ENCODE measurements at places on chromosomes 16 and 17.

- no peaks in the 10 kb centered on the region for H3K27me3 ChIP-seq
- no peak for DNase-seq
- no peaks in the 10 kb centered on the region for H3K4me1 ChIP-seq
- no peak overlapping the region for H3K27ac ChIP-seq
- H3K4me3 ChIP-seq, result no peak overlapping the region
Measured at GRCh38 chr17:2237950-2238349, 65.6 kb downstream of the SMG6 start.

GRCh38 chr16:20768121-20768520 lies 4.3 kb downstream of the ACSM3 start:
- H3K27ac ChIP-seq, result no peak overlapping the region
- H3K27me3 ChIP-seq, result no peaks in the 10 kb centered on the region
- H3K4me3 ChIP-seq, result no peak overlapping the region
- no peaks in the 10 kb centered on the region for H3K4me1 ChIP-seq
- DNase-seq, result no peak

DNA sequence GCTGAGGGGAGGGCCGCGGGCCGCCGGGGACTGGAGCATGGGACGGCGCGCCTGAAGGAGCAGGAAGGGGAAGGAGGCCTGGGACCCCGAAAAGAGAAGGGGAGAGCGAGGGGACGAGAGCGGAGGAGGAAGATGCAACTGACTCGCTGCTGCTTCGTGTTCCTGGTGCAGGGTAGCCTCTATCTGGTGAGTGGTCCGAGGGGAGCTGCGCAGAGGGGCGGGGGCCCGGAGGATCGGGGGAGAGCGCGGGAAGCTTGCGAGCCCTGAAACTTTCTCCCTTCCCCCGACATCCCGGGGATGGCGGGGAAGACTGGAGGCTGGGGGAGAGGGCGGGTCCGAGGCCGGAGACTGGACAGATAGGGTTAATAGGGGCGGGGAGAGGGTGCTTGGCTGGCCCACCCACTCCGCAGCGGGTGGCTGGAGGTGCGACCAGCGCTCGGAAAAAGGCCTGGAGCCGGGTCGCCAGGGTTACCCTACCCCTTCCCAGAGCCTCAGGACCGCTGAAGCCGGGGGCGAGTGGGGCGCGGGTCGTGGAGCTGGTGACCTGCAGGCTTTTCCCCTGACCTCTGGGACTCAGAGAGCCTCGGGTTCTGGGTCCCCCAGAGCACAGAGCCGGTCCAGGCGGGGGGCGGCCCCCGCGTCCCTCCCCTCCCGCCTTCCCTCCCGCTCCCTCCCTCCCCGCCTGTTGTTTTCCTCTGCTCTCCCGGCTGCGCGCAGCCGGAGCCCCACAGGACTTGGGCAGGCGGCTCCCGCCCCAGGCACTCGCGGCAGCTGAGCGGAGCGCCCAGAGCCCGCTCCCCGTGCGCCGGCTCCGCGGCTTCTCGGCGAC lies 631 bp downstream of the NXPH3 start:
- peaks cover 13% of the 10 kb centered on the region for H3K27me3 ChIP-seq
- no peak overlapping the region for H3K27ac ChIP-seq
- no peaks in the 10 kb centered on the region for H3K36me3 ChIP-seq
- DNase-seq, result no peak
- H3K4me1 ChIP-seq, result no peaks in the 10 kb centered on the region

GRCh38 chr16:23288209-23288608 lies 13.9 kb upstream of the SCNN1B start:
- no peak overlapping the region for H3K27ac ChIP-seq
- H3K27me3 ChIP-seq, result no peaks in the 10 kb centered on the region
- no peaks in the 10 kb centered on the region for H3K4me1 ChIP-seq
- H3K36me3 ChIP-seq, result no peaks in the 10 kb centered on the region
- no peak overlapping the region for H3K4me3 ChIP-seq

DNA sequence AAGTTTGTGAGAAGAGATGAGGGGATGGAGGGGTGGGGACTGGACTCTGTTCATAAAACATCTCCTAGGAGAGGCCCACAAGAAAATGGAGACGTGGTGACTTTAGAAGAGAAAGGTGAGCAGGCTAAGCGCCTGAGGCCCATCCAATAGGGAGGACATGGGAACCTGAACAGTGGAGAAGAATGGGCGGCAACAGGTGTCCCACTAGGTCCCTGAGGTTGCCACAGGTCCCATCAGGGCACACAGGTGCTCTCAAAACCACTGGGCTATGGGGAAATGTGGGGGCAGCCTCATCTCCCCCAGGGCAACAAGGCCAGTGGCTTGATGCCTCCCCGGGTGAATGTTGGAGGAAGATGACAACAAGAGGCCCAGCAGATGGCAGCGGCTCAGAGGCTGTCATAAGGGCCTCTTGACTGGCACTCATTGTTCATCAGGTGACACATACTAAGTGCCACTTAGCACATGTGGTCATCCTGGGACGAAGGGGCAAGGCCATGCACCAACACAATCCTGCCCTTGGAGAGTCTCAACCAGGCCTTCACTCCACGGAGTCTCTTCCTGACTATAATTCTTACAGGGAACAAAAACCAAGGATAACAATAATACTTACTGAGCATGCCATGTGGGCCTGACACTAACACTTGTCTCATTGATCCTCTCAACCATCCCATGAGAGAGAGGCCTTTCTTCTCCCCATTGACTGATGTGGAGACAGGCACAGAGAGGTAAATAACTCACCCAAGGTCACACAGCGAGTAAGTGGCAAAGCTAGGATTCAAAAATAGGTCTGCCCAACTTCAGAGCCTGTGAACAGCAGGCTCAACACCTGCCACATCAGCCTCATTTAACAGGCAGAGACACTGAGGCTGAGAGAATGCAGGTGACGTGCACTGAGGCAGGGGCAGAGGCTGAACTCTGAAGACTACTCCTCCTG lies 38.0 kb downstream of the CUEDC1 start:
- peak overlapping the region; percentile 68 for H3K27ac ChIP-seq
- no peak for DNase-seq
- H3K27me3 ChIP-seq, result no peaks in the 10 kb centered on the region
- peaks cover 16% of the 10 kb centered on the region for H3K4me1 ChIP-seq
- no peak overlapping the region for H3K4me3 ChIP-seq
- no peaks in the 10 kb centered on the region for H3K36me3 ChIP-seq

GRCh38 chr17:9237661-9238301 lies 216.5 kb downstream of the NTN1 start:
- no peak overlapping the region for H3K27ac ChIP-seq
- H3K27me3 ChIP-seq, result peaks cover 10% of the 10 kb centered on the region
- peaks cover 3% of the 10 kb centered on the region for H3K4me1 ChIP-seq
- H3K36me3 ChIP-seq, result no peaks in the 10 kb centered on the region
- no peak for DNase-seq

GRCh38 chr16:5761592-5761991 lies 664.0 kb upstream of the EEF2KMT start:
- no peak overlapping the region for H3K27ac ChIP-seq
- no peaks in the 10 kb centered on the region for H3K36me3 ChIP-seq
- H3K27me3 ChIP-seq, result no peaks in the 10 kb centered on the region
- H3K4me3 ChIP-seq, result no peak overlapping the region
- DNase-seq, result no peak

- DNase-seq, result peak; percentile 90
- no peak overlapping the region for H3K27ac ChIP-seq
- peaks cover 8% of the 10 kb centered on the region for H3K4me1 ChIP-seq
- no peaks in the 10 kb centered on the region for H3K27me3 ChIP-seq
- no peak overlapping the region for H3K4me3 ChIP-seq
Measured at GRCh38 chr17:80270836-80271235, 10.2 kb downstream of the RNF213 start.

GRCh38 chr17:49067163-49067562 lies 65.4 kb upstream of the B4GALNT2 start:
- DNase-seq, result peak; percentile 54
- no peaks in the 10 kb centered on the region for H3K36me3 ChIP-seq
- H3K27ac ChIP-seq, result no peak overlapping the region
- no peaks in the 10 kb centered on the region for H3K27me3 ChIP-seq
- H3K4me3 ChIP-seq, result no peak overlapping the region

GRCh38 chr16:55947366-55947765 lies 72.2 kb upstream of the CES5A start:
- no peak for DNase-seq
- no peaks in the 10 kb centered on the region for H3K4me1 ChIP-seq
- no peaks in the 10 kb centered on the region for H3K36me3 ChIP-seq
- no peak overlapping the region for H3K27ac ChIP-seq
- H3K4me3 ChIP-seq, result no peak overlapping the region
- H3K27me3 ChIP-seq, result no peaks in the 10 kb centered on the region

DNA sequence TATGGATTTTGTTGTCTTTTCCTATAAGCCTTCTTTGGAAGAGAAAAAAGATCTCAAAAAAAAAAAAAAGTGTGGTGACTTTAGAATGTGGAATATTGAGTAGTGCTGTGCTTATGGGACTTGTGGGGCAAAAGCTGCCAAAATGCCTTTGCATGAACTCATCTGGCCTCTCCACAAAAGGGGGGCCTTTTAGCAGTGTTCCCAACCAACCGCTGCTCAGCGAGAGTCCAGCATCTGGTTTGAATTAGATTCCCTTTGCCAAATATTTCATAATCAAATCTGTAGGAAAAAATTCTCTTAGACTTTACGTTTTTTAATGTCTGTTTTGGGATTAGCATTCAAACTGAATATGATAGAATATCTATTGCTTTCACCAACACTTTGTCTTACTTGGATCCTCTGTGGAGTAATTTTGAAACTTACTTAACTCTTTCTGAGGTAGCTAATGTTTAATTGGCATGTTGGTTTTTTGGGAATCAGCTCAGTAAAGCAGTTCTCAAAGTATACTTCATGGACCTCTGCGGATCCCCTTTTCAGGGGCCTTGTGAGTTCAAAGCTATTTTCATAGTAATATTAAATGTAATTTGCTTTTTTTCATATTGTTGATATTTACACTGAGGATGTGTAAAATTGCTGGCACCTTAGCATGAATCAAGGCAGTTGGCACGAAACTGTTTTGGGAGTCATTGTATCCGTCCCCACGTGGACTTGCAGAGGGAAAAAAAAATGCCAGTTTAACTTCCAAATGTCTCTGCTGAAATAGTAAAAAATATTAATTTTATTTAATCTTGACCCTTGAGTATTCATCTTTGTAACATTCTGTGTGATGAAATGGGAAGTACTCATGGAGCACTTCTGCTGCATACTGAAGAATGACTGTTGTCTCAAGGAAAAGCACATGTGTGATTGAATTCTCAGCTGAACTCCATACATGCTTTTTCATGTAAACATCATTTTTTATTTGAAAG lies 34.7 kb upstream of the VPS4A start:
- no peak for DNase-seq
- H3K4me1 ChIP-seq, result no peaks in the 10 kb centered on the region
- no peak overlapping the region for H3K4me3 ChIP-seq
- no peaks in the 10 kb centered on the region for H3K27me3 ChIP-seq

DNA sequence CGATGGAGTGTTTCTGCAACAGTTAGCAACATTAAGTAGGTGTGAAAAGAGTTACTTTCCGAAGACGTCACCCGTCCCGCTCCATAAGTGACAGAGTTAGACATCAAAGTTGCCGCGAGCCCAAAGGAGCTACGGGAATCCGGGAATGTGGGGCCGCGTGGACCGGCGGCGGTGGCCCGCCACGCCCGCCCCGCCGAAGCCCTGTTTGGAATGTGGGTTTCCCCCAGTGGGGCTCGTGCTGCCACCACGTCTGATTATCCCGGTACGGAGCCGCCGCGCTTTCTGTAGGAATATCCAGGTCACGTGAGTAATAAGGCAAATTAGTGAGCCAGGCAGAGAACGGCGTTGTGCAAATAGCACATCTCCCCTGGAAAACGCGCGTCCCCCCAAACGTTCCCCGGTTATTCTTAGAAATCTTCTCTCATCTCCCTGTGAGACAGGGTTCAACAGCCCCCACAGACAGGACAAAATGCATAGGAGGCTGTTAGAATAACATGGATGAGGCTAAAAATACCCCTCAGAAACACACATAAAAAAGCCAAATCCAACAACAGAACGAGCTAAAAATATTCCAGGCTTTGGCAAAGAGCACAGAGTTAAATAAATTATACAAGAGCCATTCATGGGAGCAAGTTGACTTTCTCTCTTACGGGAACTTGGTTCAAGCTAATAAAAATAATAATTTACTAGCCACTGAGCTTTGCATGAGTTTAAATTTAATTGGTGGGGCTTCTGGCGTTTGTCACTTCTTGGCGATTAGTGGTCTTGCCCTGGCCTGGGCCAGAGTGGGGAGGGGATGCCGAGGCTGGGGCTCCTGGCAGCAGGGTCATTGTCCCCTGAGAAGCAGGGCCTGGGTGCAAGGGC lies 8.6 kb downstream of the BAHCC1 start:
- peaks cover 44% of the 10 kb centered on the region for H3K27me3 ChIP-seq
- no peaks in the 10 kb centered on the region for H3K36me3 ChIP-seq
- DNase-seq, result no peak
- peaks cover 35% of the 10 kb centered on the region for H3K4me1 ChIP-seq
- no peak overlapping the region for H3K27ac ChIP-seq

DNA sequence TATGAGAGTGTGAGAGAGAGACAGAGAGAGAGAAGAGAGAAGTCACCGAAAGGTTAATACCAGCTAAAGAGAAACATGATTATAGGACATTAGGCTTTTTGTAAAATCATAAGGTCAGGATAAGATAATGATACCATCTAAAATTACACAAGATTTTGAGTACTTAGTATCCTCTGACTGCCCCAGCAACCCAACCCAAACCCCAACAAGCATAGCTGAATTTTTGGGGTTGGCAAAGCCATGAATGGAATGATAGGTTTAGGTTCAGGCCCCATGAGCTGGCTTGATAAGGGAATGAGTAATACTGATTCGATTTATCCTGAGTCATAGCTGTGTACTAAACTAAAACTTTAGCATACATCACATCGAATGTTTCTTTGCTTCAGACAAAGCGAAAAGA lies 259.5 kb downstream of the IRX3 start:
- no peaks in the 10 kb centered on the region for H3K36me3 ChIP-seq
- no peaks in the 10 kb centered on the region for H3K4me1 ChIP-seq
- no peak overlapping the region for H3K4me3 ChIP-seq
- no peak overlapping the region for H3K27ac ChIP-seq
- no peak for DNase-seq

- no peak overlapping the region for H3K27ac ChIP-seq
- H3K27me3 ChIP-seq, result no peaks in the 10 kb centered on the region
- H3K4me3 ChIP-seq, result no peak overlapping the region
- no peaks in the 10 kb centered on the region for H3K36me3 ChIP-seq
- H3K4me1 ChIP-seq, result peaks cover 11% of the 10 kb centered on the region
Measured at GRCh38 chr16:3961449-3961849, 80.9 kb upstream of the CREBBP start.

GRCh38 chr16:88078111-88078775 lies 127.0 kb downstream of the BANP start:
- no peaks in the 10 kb centered on the region for H3K4me1 ChIP-seq
- H3K36me3 ChIP-seq, result no peaks in the 10 kb centered on the region
- H3K4me3 ChIP-seq, result no peak overlapping the region
- H3K27me3 ChIP-seq, result no peaks in the 10 kb centered on the region

DNA sequence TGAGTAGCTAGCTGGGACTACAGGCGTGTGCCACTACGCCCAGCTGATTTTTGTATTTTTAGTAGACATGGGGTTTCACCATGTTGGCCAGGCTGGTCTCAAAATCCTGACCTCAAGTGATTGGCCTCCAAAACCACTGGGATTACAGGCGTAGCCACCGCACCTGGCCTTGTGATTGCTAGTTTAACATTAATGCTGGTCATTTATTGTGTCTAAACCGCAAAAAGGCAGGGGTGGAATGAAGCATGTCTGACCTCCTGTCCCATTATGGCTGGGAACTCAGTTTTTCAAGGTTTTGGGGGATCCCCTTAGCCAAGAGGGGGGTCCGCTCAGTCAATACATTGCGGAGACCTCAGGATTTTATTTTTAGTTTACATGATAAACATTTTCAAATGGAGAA lies 10.7 kb upstream of the CNGB1 start:
- H3K36me3 ChIP-seq, result no peaks in the 10 kb centered on the region
- H3K4me3 ChIP-seq, result no peak overlapping the region
- no peaks in the 10 kb centered on the region for H3K4me1 ChIP-seq
- peaks cover 15% of the 10 kb centered on the region for H3K27me3 ChIP-seq

Measured in H1 (cell line).